ENCODE measurements at places on chromosomes 3 and 15.

DNA sequence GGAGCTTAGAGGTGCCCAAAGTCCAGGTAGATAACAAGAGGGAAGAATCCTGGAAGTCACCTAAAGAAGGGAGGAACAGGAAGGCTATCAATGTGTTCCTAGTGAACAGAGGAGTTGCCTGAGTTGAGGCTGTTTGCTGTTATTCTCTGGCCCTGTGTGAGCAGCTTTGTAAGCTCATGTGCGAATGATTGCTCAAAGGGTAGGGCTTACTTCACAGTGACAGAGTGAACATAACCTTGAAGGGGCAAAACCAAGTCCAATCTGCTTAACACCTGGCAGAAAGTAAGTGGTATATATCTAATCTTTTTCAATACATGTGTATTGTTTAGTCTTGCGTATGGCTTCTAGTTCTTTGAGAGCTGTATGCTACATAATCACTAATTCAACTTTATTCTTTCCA is 1153.6 kb downstream of the TUSC7 start:
- DNase-seq: no peak

DNA sequence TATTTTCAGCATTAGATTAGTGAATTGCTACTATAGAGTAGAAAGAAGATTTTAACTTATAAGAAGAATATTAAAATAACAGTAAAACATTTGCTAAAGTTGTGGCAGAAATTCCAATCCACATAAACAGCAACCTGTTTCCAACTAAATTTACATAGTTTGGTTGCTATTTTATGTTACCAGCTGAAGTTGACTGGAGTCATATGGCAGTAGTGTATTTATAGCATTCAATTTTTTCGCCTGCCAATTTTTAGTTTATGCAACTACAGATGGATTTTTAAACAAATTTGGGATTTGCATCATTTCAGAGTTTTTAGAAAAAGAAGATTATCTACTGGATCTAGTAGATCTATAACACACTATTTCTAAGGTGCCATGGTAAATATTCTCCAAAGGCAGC is 332.5 kb upstream of the BCHE start:
- no peak for DNase-seq

DNA sequence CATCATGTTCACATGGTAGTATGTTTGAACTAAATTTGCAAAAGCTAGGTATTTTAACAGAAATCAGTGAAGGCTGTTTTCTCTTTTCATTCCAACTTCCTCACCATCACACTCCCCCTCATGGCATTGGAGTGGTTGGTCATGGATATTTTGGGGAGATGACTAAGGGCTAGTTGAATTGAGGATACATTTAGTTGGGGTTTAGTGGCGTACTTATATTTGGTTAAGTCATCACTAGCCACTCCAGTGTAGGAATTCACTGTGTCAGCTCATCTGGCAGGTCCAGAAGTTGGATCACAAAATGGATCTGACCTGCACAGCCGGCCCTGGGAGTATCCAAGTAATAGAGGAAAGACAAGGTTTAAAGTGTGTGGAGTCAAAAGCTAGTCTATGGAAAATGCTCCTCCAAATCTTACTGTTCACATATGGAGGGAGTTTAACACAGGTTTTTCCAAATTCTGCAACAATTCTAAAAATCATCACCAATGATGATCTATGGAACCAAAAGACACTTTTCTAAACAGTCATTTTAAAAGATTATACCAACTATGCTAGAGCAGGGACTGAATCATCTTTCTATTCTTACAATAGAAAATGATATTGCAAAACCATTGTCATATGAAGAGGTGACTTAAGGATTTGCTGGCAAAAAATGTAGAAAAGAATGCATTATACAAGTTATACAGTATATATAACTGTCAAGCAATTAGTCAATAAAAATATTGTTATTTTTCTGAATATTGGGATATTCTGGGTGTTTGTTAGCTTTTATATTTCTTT is 247.8 kb upstream of the PEX5L start:
- no peak for DNase-seq

GRCh38 chr15:94000606-94001005 is 230.8 kb upstream of the MCTP2 start:
- no peak for DNase-seq

GRCh38 chr3:181417748-181418147 is 294.0 kb upstream of the SOX2 start:
- no peak for DNase-seq

- DNase-seq: no peak
These were observed at the start of gene ST8SIA2 for GRCh38 chr15:92393071-92393979. Gene ST8SIA2, plus strand, starts transcription at chr15:92393881. Its CDS starts 184 bp downstream, at chr15:92394065.

- DNase-seq: no peak
These were observed 24.6 kb upstream of the CORO2B start for GRCh38 chr15:68553994-68554720.

GRCh38 chr3:194489736-194490612 is 3.2 kb upstream of the ATP13A3 start:
- no peak for DNase-seq

GRCh38 chr15:70269311-70269911 is 171.7 kb upstream of the TLE3 start:
- DNase-seq: no peak

- peak; percentile 59 for DNase-seq
These were observed at the start of gene DLEC1 for GRCh38 chr3:38039101-38039898. Gene DLEC1, plus strand, starts transcription at chr3:38039208. Its CDS starts 18 bp downstream, at chr3:38039226.

- DNase-seq: no peak
These were observed 45.0 kb downstream of the MYO5A start for GRCh38 chr15:52483707-52484106.

- DNase-seq: no peak
These were observed 19.6 kb upstream of the HCN4 start for GRCh38 chr15:73388256-73388781.

GRCh38 chr3:126961791-126962461 is 21.0 kb upstream of the PLXNA1 start:
- DNase-seq: no peak

DNA sequence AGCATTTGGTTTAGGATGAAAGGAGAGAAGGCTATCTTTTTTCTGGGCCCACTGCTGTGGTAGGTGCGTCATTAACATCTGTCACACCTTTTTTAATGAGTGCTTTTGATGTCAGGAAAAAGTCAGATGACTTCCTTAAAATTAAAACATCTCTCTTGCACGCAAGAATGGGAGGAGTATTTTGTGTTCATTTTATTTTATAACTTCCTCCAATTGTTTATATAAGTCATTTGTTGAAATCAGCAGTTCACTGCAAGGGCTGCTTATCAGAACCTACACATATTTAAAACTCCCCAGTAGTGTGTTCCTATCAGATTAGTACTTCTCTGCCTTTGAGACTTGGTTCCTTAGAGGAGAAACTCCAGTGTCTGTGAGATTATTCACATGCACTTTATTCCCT is 143.8 kb downstream of the NEO1 start:
- no peak for DNase-seq

DNA sequence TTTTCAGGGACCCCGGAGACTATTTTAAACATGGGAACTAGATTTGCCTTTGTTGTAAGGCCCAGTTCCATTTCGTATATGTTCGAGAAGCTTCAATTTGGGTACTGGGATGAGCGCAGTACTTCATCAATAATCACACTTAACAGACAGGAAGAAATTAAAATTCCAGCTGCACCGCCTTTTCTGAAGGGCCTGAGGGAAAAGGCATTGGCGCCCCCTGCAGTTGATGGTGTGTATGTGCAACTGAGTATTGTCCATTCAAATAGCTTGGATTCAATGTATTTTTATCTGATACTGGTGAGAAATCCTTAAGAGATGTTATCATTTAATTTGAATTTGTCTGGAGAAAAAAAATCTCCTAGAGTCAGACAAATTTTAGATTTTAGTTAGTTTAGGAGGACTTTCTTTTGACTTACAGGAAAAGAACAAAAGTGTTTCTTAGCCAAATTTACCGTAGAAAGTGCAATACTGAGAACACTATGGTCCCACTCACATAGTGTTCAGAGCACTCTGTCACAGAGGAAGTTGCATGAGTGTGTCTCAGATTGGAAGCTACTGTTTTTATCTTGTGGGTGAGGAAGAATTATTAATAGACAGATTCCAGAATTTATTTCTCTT is 5.4 kb upstream of the ALDH1A2 start:
- no peak for DNase-seq

DNA sequence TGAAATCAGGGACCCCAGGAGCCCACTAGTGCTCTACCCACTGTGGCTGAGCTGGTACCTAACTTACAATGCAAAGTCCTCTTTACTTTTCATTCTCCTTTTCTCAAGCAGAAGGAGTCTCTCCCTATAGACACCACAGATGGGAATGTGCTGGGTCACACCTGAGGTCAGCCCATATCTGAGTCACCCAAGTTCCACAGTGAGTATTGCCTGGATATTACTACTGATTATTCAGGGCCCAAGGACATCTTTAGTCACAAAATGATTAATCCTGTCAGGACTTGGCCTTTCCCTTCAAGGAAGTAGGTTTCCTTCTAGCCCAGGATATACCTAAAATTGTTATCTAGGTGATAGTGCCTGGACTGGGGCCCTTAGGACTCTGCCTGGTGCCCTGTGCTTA is 1305.2 kb downstream of the SI start:
- no peak for DNase-seq

DNA sequence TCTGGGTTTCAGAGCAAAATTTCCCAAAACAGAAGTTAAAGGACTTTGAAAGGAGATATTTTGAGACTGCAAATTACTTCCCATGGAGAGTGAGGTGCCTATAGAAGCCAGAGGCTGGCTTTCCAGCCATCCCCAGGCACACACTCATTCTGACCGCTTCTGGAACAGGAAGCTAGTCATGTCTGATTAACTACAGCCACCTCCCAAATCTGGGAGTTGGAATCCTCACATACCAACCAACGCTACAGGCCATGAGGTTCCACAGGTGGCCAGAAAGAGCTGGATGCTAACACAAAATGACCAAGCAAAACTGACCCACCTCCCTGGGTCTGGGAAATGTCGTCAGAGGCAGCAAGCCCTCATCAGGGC is 87.2 kb downstream of the SNRK start:
- DNase-seq: no peak

GRCh38 chr3:23701716-23702597 is 103.8 kb upstream of the UBE2E1 start:
- no peak for DNase-seq

DNA sequence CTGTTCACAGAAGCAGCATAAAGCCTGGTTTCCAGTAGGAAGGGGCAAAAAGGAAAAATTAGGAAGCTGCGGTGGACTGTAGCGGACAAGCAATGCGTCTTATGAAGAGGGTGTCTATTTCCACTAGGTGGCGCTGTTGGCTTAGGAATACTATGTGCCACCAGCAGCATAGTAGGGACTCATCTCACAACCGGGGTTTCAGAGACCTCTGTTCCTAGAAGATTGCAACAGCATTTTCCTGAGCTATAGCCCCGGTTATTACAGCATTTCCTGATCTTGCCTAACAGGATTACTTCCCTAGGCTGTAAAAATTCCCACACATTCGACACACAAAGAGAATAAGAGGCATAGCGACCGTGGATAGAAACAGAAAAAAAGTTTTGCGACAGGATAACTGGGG is 683.0 kb downstream of the TBL1XR1 start:
- no peak for DNase-seq

DNA sequence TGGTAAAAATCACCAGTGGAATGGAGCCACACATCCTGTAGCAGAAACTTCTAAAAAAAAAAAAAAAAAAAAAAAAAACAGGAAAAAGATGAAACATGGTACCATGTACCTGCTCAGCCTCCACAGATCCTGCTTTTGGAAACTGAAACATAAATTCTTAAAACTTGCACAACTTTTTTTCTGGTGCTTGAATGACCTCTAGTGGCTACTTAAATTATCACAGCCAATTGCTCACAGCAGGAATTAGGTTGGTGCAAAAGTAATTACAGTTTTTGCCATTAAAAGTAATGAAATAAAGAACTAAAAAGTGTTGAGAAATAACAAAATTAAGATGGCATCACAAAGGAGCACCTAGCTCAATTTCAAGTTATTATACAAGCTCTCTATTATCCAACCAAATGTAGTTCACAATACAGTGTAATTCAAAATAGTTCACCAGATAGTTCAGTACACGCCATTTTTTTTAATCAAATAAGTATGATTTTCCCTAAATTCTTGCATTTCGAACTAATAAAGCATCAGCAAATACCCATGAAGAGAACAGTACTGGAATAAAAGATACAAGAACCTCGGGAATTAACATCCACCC is 80.6 kb downstream of the ULK4 start:
- no peak for DNase-seq

GRCh38 chr3:164452707-164453106 is 625.6 kb downstream of the SI start:
- no peak for DNase-seq

DNA sequence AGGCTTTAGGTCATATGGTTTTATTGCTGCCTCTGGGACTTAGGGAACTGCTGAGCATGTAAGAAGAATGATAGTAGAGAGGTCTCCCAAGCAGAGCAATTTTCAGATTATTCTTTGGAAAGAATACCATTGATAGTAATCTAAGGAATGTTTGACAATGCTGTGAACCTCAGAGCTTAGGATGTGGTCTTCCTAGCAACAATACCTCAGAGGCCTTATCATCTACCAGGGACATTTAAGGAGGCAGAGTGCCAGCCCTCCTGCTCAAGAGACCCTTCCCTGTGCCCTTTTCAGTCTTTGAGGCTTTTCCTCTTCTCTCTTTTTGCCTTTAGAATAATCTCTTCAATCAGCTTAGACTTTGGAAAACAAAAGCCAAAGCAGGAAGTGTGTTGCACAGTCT is 272.1 kb downstream of the OXSM start:
- no peak for DNase-seq

- DNase-seq: no peak
These were observed 42.1 kb downstream of the PPCDC start for GRCh38 chr15:75065467-75065850.

DNA sequence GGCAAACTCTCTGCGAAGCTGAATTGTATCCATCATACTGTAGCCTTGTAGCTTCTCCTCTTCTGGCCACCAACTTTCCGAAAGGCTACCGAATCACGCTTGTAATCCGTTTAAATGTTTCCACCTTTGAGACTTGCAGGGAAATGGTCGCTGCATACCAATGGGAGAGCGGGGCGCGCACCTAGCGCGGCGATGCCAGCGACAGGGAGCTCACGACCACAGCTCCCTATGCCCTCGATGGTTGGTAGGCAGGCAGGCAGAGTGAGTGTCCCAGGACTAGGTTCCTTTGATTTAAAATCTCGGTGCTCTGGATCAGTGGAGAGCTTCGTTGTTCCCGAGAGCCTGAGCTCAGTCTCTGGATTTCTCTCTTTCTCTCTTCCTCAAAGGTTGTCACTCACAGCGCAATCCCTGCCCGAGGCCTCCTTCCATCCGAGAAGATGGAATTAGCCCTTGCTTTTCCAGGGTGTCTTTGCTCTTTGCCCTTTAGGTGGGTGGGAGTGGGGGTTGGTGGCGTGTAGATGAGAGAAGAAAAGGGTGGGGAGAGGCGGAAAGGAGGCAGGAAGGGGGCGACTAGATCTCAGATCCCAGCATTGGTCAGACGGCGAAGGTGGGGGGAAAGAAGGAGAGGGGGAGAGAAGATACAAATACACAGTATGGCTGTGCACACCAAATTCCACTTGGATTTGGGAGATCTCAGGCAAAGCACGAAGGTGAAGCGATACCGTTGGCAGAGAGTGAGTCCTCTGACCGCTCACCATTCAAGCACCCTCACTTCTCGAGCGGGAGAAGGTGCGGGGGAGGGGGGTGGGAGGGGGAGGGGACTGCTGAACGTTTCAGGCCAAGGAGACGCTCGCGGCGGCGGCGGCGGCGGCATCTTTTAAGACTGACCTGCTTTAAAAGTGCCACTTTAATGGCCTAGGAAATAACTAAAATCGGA is at the start of gene SLITRK3:
Gene SLITRK3, minus strand, starts transcription at position 745 of the 937 bp plus-strand sequence. CDS start 5,554 bp downstream, outside the sequence.
- no peak for DNase-seq

GRCh38 chr15:45377609-45378148 is 665 bp downstream of the GATM start:
- DNase-seq: no peak

All from stimulated activated CD8-positive, alpha-beta memory T cell treated with anti-CD3 and anti-CD28 coated beads, Interleukin-12 subunit alpha, Interleukin-12 subunit beta, amount 100 ng/mL, for 4 hours (primary cell).